ENCODE measurements at places on chromosomes 5 and 9.

GRCh38 chr5:2960294-2960693 lies 208.8 kb upstream of the IRX2 start:
- no peak for DNase-seq

DNA sequence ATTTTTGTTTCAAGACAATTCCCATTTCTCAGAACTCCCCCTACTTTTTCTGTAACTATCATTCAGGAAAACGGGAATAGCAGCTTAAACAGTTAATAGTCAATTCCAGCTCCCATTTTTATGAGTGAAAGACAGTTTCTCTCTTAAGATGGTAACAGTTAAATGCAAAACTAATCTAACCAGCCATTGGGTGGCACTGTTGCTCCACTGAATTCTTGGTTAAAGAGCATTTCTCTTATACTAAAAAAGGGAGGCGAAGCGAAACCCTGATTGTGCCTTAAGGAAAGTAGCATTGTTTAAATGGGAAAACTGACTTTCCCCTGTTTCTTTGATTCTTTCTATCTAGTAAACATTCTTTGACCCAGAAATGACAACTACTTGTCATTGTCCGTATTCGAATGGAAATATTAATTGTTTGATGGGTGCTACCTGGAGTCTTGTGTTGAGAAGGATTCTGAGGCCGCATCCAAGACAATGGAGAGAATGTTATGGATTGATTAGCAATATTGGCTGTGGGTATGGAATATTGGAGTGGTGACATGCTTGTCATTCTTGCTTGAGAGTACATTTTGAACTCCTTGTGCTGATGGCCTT lies 507.8 kb downstream of the MAT2B start:
- peak; percentile 26 for DNase-seq

GRCh38 chr9:90970608-90971007 lies 169.0 kb downstream of the SYK start:
- no peak for DNase-seq

DNA sequence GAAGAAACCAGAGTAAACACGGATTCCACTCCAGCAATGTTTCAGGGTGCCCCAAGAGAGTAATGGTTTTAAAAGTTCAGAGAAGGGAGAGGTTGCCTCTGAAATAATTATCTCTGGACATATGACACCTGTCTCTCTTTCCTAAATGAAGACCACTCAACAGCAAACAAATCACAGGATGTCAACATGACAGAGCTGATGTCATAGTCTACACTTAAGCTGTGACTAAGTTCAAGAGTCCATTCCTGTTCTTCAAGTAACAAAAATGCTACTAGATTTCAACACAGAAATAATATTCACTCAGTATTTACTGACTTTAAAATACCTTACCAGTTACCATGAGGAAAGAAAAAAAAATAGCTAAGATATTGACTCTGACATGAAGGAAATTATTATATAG lies 44.7 kb upstream of the SLC30A5 start:
- no peak for DNase-seq

- DNase-seq: no peak
These were observed 41.9 kb downstream of the WDR36 start for GRCh38 chr5:111134087-111134486.

DNA sequence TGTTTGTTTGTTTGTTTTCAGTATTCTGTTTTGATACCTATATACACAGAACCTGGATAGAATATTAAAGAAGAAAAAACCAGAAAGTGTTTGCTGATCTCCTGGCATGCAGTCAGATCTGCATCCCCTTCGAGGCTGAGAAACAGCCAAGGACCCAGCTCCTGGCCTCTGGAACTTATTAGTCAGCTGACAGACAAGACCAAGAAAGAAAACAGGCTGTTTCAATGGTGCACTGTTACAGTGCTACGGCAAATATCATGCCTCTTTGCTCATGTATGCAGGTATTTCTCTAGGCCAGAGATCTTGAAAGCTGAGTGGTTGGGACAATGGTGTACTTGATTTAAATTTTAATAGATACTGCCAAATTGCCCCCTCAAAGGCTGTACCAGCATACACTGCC lies 95.0 kb downstream of the C5orf15 start:
- DNase-seq: no peak

GRCh38 chr5:69527128-69527770 lies 32.7 kb upstream of the GTF2H2C start:
- DNase-seq: no peak

DNA sequence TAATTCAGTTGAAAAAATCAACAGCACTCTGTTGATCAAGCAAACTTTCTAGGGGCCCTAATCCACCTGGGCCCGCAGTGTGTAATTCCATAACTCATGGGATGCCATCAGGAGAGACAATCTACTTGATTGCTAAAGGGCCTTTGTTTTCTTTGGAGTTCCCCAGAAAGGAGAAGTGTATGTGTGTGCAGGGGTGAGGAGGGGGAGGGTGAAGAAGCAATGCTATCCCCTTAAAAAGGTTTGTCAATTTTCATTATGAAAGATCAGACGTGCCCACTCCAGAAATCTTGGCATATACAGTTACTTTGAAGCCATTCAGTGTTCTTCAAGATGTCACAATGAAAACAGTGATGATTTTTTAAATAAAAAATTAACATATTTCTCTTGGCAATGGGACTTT lies 6.2 kb downstream of the PARP8 start:
- no peak for DNase-seq

- DNase-seq: no peak
These were observed 55.9 kb upstream of the ANKRD55 start for GRCh38 chr5:56288873-56289601.

GRCh38 chr5:73670731-73671130 lies 44.7 kb downstream of the ARHGEF28 start:
- DNase-seq: no peak

DNA sequence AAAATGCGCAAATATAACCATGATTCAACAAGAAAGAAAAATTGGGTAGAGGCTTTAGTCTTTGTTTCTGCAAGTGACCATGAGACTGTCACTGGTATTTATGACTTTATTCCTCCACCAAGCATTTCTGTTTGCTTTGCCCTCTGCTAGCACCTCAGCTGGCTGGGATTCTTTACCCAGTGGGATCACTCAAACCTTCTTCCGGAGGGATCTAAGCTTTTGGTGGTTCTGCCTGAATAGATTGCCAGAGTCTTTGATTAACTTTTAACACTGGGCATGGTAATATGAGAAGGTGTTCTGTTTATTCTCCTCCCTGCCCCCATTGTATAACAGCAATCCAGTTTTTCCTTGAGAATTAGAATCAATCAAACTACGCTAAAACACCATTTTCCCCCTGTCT lies 59.1 kb upstream of the FBN2 start:
- DNase-seq: no peak

DNA sequence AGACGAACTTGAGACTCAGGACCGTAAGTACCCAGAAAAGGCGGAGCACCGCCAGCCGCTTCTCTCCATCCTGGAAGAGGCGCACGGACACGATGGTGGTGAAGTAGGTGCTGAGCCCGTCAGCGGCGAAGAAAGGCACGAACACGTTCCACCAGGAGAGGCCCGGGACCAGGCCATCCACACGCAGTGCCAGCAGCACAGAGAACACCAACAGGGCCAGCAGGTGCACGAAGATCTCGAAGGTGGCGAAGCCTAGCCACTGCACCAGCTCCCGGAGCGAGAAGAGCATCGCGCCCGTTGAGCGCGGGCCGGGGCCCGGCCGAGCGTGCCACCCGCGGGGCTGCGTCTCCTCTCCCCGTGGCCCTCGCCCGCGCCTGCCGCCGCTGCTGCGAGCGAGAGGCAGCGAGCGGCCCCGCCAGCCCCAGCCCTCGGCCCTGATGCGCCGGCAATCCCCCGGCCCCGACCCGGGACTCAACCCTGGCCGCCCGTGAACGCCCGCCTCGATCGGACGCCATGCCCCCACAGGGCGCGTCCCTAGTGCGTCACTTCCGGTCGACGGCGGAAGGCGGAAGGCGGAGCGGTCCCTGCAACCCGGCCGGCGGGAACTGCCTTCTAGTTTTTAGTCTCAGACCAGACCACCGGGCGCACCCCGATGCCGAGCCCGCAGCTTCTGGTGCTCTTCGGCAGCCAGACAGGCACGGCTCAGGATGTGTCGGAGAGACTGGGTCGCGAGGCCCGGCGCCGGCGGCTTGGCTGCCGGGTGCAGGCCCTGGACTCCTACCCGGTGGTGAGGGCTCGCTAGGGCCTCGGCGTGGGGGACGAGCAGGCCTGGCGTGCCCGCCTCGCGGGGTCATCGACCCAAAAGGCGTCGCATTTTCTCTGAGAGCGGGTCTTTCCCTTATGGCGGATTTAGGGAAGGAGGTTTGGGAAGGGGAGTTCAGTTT lies at the start of the genes NDOR1 and TMEM203:
TSS of gene NDOR1 (plus strand) at position 575 of the 944 bp plus-strand sequence. CDS start at position 653, 78 bp downstream.
TSS of gene TMEM203 (minus strand) at position 523 of the 944 bp plus-strand sequence. CDS start at position 289, 234 bp downstream.
- peak; percentile 20 for DNase-seq

GRCh38 chr5:149130121-149130914 lies 11.0 kb upstream of the ABLIM3 start:
- no peak for DNase-seq

GRCh38 chr5:92514896-92515295 lies 1066.1 kb downstream of the NR2F1-AS1 start:
- DNase-seq: no peak

GRCh38 chr9:78566948-78567675 lies 270.2 kb downstream of the PSAT1 start:
- DNase-seq: no peak

DNA sequence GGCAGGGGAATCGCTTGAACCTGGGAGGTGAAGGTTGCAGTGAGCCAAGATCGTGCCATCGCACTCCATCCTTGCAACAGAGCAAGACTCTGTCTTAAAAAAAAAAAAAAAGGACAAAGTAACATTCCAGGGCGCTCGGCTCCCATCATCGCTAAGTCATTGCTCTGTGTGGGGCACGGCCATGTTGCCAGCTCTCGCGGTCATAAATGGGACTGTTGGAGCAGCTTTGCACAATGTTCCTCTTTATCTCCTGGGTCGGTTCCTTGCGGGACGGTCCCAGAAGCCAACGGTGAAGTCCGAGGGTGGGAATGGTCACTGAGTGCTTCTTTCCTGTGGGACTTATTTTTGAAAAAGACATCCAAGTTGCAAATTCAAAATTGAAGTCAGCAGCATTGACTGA lies 65.5 kb downstream of the HMCN2 start:
- DNase-seq: no peak

GRCh38 chr5:134506054-134507039 lies 19.1 kb upstream of the JADE2 start:
- DNase-seq: no peak

GRCh38 chr9:75170898-75171360 lies 82.6 kb downstream of the OSTF1 start:
- no peak for DNase-seq

GRCh38 chr9:118271936-118272335 lies 567.7 kb downstream of the TLR4 start:
- DNase-seq: no peak

DNA sequence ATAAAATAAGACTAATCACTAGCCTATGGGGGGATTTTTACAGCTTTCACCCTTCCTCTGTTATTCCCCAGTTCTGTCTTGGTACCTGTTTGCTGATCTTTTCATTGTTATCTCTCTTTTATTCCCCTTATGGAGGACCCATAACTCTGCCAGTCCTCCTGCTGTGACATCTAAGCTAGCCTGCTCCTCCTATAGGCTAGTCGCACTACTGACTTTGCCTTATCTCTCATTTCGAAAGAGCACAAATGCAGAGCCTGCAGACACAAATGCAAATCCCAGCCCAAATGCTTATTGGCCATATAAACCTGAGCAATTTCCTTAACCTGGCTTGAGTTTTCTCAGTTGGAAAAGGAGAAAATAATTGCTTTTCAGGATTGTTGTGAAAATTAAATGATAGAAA lies 59.1 kb upstream of the CAMK4 start:
- no peak for DNase-seq

DNA sequence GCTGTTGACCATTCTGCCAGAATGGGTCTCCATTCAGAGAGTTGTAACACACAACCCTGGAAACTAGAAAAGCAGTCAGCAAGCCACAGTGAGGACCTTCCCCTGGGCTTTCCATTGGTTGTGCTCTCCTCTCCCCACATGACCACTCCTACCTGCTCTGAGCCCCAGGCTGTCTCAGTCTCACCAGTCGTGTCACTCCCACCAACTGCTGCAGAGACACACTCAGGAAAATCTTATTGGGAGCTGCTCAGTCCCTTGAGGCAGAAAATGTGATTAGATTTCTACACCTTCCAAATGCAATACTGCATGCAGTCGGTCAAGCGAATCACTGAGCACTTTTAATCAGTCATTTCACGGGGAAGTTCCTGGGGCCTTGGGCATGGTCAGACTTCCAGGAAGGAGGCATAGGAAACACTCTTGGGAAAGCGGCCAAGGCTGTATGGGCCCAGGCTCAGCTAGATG lies 284.2 kb upstream of the NMUR2 start:
- DNase-seq: peak; percentile 51

DNA sequence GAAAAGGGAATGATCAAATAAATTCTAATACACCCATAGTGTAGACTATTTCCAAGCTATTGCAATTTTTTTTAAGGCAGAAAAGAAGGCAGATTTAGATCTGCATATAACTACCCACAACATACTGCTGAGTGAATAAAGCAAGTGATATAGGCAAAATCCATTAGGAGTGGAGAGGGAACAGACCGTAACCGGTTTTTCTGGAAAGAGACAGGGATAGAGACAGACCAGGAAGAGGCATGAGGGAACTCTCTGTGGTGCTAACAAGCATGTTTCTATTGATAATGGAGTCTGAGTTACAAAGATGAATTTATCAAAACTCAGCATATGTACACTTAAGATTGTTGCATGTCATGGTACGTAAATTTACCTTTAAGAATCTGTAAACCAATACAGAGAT lies 14.5 kb downstream of the ZDHHC21 start:
- no peak for DNase-seq

GRCh38 chr9:118786877-118787276 lies 582.4 kb downstream of the BRINP1 start:
- DNase-seq: no peak

GRCh38 chr5:17441351-17441750 lies 56.7 kb upstream of the TAF11L2 start:
- DNase-seq: no peak

GRCh38 chr5:59564895-59565294 lies 328.6 kb downstream of the PDE4D start:
- no peak for DNase-seq

- no peak for DNase-seq
These were observed 405.3 kb upstream of the CLINT1 start for GRCh38 chr5:158264264-158264663.

DNA sequence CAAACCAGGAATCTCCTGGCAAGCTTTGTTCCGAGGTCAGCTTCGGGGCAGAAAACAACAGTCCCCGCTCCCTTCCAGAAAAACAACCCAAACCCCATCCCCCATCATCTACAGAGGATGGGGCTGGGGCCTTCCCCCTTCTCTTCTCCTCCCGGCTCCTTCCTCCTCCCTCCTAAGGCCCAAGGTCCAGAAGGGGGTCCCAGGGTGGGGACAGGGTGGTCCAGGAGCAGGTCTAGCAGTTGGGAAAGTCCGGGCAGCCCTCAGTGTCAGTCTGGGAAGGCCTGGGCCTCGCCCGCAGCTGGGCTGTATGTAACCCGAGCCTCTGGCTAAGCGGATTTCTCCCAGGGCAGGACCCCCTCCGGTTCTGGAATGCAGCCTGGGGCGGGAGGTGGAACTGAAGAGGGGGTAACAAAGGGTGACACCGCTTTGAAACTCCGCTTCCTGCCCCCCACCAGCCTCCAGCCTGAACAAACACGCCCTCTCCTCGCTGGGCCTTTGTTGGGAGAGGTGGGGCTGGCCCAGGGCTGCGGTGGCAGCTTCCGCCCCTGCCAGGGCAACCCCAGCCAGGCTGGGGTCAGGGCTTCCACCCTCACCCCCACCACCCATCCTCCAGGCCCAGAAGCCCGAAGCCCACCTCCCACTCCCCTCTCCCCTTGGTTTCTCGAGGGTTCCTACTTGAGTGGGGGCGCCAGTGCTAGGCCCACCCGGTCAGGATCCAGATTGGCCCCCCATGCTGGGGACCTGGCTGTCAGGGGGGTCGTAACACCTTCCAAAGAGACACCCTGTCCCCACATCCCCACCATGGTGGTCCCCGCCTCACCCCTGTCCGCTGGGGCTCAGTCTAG lies 63.5 kb downstream of the C9orf50 start:
- no peak for DNase-seq
